ENCODE measurements at places on chromosomes 7 and 10. TPM values are rescaled to one million over a fixed set of nuclear protein-coding genes. Genes with fewer than 3 reads are reported as not detected.
A peak's percentile ranks its signal among the peaks of the same experiment; 100 is the strongest.

- H3K27me3 ChIP-seq = no peaks in the 10 kb centered on the region
- H3K27ac ChIP-seq = no peak overlapping the region
- H3K4me1 ChIP-seq = no peaks in the 10 kb centered on the region
- no peak for DNase-seq
- no peaks in the 10 kb centered on the region for H3K36me3 ChIP-seq
- no peak overlapping the region for H3K4me3 ChIP-seq
These were observed 832.1 kb downstream of the SORCS3 start for GRCh38 chr10:105473170-105473569.

DNA sequence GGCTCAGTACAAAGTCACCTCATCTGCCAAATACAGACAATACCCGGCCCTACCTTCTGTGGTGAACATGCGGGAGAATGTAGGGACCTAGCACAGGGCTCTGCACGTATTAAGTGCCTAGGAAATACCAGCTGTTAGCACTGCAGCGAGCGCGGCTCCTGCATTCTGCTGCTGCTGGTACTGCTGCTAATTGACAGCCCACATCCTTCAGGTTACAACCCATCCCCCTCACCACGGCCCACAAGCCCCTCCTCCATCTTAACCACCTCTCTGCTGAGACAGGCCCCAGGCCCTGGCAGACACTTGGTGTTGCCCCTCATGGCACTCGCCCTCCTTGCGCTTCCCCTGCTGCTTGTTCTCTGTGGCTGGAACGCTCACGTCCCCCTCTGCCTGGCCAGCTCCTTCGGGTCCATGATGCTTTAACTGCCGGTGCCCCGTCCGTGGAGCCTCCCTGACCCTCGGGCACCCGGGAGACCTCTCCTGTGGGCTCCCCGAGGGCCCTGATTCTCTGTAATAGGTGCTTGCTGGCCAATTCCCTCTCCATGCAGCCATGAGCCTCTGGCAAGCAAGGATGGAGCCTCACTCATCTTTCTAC, 53.3 kb upstream of the LOXL4 start:
- H3K27ac ChIP-seq = no peak overlapping the region
- peaks cover 19% of the 10 kb centered on the region for H3K4me1 ChIP-seq
- DNase-seq = no peak
- H3K4me3 ChIP-seq = no peak overlapping the region

Gene FZD8
- total RNA-seq = 1.8 TPM

GRCh38 chr7:78587443-78588044, 789.0 kb downstream of the PHTF2 start:
- H3K27ac ChIP-seq = no peak overlapping the region
- no peak overlapping the region for H3K4me3 ChIP-seq
- DNase-seq = peak; percentile 39
- no peaks in the 10 kb centered on the region for H3K4me1 ChIP-seq
- no peaks in the 10 kb centered on the region for H3K27me3 ChIP-seq
- no peaks in the 10 kb centered on the region for H3K36me3 ChIP-seq

DNA sequence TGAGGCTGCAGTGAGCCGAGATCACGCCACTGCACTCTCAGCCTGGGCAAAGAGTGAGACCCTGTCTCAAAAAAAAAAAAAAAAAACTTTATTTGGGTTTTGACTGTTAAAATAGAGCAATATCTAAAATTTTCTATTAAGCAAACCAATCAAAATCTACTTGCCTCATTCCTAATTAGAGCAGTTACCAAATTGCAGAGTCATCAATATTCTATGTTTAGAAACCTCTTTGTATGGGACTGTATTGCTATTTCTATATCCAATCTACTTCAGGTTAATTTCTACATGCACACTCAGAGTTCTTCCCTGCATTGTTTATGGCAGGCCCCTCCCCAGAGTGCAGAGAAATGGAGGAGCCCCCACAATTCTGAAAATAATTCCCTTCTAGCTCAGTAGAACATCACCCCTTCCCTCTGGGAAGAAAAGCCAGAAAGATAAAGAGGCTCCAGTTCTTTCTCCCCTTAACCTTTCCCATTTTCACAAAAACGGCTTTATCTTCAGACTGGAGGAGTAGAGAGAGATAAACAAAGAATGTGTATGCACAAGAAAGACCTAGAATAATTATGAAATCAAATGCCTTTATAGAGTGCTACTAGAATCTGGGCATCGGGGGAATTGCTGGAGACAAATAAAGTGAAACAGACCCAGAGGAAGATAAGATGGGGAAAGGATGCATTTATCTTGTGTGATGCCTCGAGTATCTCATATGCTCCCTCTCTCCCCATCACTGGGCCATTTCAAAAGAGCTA, 17.9 kb downstream of the SCRN1 start:
- H3K4me1 ChIP-seq = peaks cover 7% of the 10 kb centered on the region
- H3K27ac ChIP-seq = no peak overlapping the region
- H3K36me3 ChIP-seq = peaks cover 5% of the 10 kb centered on the region
- H3K4me3 ChIP-seq = no peak overlapping the region
- no peak for DNase-seq
- no peaks in the 10 kb centered on the region for H3K27me3 ChIP-seq

- H3K4me3 ChIP-seq = no peak overlapping the region
- H3K36me3 ChIP-seq = no peaks in the 10 kb centered on the region
- H3K27me3 ChIP-seq = 0 out of 2 replicates have a peak, but pooled peaks cover 2% of the 10 kb centered on the region
- no peak for DNase-seq
- H3K4me1 ChIP-seq = no peaks in the 10 kb centered on the region
These were observed 25.0 kb upstream of the FZD1 start for GRCh38 chr7:91239171-91239604.

- no peaks in the 10 kb centered on the region for H3K4me1 ChIP-seq
- H3K36me3 ChIP-seq = no peaks in the 10 kb centered on the region
- no peak for DNase-seq
- no peak overlapping the region for H3K4me3 ChIP-seq
- H3K27me3 ChIP-seq = no peaks in the 10 kb centered on the region
These were observed 2.7 kb downstream of the PRSS37 start for GRCh38 chr7:141838581-141838980.

Gene VSTM4
- total RNA-seq = 0.13 TPM

- H3K4me1 ChIP-seq = peaks cover 3% of the 10 kb centered on the region
- H3K4me3 ChIP-seq = no peak overlapping the region
- H3K27ac ChIP-seq = no peak overlapping the region
- H3K27me3 ChIP-seq = no peaks in the 10 kb centered on the region
- DNase-seq = no peak
- H3K36me3 ChIP-seq = no peaks in the 10 kb centered on the region
These were observed 72.5 kb upstream of the CTBP2 start for GRCh38 chr10:125232841-125233240.

DNA sequence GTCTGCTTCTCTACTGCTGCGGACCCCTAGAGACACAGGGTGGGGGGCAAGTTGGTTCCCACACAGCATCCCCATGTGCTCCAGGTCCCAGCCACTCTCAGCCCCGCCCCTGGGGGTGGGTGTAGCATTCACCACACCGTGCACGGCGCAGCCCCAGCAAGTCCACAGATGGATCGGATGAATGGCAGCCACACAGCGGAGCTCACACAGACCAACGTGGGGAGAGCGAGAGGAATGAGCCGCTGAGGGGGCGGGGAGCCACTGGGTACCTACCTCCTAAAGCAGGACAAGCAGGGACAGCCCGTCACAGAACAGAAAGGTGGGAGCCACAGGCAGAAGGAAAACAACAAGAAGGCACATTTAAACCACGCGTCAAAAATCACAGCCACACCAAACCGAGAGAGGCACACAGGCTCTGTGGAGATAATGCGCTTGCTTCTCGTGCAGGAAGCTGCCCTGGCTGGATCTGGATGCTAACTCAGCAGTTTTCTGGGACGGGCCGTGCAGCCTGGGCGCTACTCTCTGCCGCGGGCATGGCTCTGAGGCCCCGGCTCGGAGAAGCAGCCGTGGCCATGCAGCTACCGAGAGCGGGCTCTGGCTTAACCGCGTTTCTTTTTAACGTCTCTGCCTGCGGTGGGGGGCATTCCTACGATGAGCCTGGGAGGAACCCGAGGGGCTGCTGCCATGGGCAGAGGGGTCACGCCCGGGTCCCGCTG, 102.5 kb downstream of the CYTH3 start:
- no peaks in the 10 kb centered on the region for H3K4me1 ChIP-seq
- no peaks in the 10 kb centered on the region for H3K36me3 ChIP-seq
- H3K4me3 ChIP-seq = no peak overlapping the region
- H3K27ac ChIP-seq = no peak overlapping the region
- H3K27me3 ChIP-seq = no peaks in the 10 kb centered on the region

Gene NOS3
- total RNA-seq = 3.1 TPM

Gene PRKRIP1
- total RNA-seq = 24.9 TPM

DNA sequence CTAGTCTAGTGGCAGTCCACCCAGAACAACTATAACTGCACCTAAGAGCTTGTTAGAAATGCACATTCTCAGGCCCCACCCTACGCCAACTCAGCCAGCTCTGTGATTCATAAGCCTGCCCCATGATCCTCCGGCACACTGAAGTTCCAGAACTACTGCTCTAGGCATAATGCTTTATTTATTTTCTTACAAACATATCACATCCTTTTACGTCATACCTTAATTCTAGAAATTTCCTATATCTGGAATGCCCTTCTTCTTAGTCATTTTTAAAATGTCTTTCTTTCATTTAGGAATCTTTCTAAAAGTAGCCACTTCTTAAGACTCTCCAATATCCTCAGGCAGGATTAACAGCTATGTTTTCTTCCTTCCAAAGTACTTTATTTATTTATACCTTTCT, 480.1 kb downstream of the INHBA start:
- no peaks in the 10 kb centered on the region for H3K27me3 ChIP-seq
- no peak overlapping the region for H3K4me3 ChIP-seq
- H3K27ac ChIP-seq = no peak overlapping the region
- no peaks in the 10 kb centered on the region for H3K4me1 ChIP-seq

DNA sequence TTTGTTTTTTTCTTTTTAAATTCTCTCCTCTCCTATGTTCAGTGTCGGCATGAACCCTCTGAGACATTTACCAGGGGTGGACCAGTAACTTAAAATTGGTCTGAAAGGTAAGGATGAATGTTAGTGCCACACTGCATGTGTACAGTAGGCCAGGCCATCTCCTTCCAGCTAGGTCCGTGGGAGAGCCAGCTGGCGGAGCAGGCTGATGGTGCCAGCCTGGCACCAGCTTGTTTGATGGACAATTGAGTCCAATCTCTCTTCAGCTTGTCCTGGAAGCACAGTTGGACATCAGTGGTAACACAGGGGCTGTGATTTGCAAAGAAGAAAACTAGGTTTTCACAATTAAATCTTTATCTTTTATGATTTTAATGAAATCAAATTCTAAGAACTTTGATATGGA, 136.5 kb downstream of the CNNM2 start:
- DNase-seq = no peak
- no peaks in the 10 kb centered on the region for H3K36me3 ChIP-seq
- no peak overlapping the region for H3K4me3 ChIP-seq
- no peaks in the 10 kb centered on the region for H3K4me1 ChIP-seq
- no peak overlapping the region for H3K27ac ChIP-seq

Gene TAS2R5
- total RNA-seq = 0.77 TPM

GRCh38 chr10:72851509-72851908, 42.0 kb upstream of the OIT3 start:
- no peaks in the 10 kb centered on the region for H3K4me1 ChIP-seq
- no peak overlapping the region for H3K27ac ChIP-seq
- no peak overlapping the region for H3K4me3 ChIP-seq
- no peak for DNase-seq

GRCh38 chr7:88291398-88292173, 15.1 kb downstream of the STEAP4 start:
- H3K27me3 ChIP-seq = no peaks in the 10 kb centered on the region
- no peaks in the 10 kb centered on the region for H3K4me1 ChIP-seq
- no peak overlapping the region for H3K4me3 ChIP-seq
- DNase-seq = no peak

Gene PNLIPRP2
- 0.72 TPM for total RNA-seq

- no peaks in the 10 kb centered on the region for H3K27me3 ChIP-seq
- peaks cover 52% of the 10 kb centered on the region for H3K4me1 ChIP-seq
- peak within 1 kb of the TSS; percentile 99 for H3K27ac ChIP-seq
These were observed at the start of gene KAZALD1 for GRCh38 chr10:101061624-101062231. Gene KAZALD1 (plus strand): TSS chr10:101061989. CDS start chr10:101062593, 604 bp downstream.

Gene HOXA6
- 3.3 TPM for total RNA-seq

GRCh38 chr7:17696422-17696821, 243.9 kb downstream of the SNX13 start:
- H3K4me3 ChIP-seq = no peak overlapping the region
- no peaks in the 10 kb centered on the region for H3K27me3 ChIP-seq

DNA sequence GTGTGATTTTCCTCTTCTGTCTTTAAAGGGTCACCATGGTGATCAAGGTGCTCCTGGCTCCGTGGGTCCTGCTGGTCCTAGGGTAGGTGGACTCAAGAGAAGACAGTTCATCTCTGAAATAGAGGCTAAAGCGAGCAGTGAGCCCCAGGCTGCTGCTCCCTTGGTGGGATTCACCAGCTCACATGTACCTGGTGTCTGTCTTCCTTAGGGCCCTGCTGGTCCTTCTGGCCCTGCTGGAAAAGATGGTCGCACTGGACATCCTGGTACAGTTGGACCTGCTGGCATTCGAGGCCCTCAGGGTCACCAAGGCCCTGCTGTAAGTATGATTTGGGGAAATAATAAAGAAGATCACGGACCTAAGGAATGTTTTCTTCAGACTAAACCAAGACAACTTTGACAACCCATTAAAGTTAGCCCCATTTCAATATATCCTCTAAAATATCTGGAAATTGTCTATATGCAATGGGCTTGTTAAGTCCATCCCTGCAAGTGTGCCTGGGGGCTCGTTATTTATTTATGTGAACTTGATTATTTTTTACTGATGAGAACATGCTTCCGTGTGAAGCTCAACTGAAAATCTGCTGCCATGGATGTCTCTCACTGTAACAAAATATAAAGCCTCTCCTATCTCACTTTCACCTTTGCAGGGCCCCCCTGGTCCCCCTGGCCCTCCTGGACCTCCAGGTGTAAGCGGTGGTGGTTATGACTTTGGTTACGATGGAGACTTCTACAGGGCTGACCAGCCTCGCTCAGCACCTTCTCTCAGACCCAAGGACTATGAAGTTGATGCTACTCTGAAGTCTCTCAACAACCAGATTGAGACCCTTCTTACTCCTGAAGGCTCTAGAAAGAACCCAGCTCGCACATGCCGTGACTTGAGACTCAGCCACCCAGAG, 32.5 kb downstream of the COL1A2 start:
- no peaks in the 10 kb centered on the region for H3K36me3 ChIP-seq
- H3K27me3 ChIP-seq = no peaks in the 10 kb centered on the region
- no peaks in the 10 kb centered on the region for H3K4me1 ChIP-seq
- H3K27ac ChIP-seq = no peak overlapping the region
- DNase-seq = no peak

- H3K4me3 ChIP-seq = no peak overlapping the region
- peaks cover 4% of the 10 kb centered on the region for H3K36me3 ChIP-seq
- peaks cover 2% of the 10 kb centered on the region for H3K27me3 ChIP-seq
- H3K4me1 ChIP-seq = 0 out of 2 replicates have a peak, but pooled peaks cover 3% of the 10 kb centered on the region
- no peak for DNase-seq
These were observed 1.2 kb downstream of the PROSER2 start for GRCh38 chr10:11824376-11824775.

GRCh38 chr7:33886149-33886623, 19.2 kb upstream of the BMPER start:
- no peaks in the 10 kb centered on the region for H3K36me3 ChIP-seq
- H3K27ac ChIP-seq = no peak overlapping the region
- H3K27me3 ChIP-seq = peaks cover 7% of the 10 kb centered on the region
- no peak overlapping the region for H3K4me3 ChIP-seq

- no peak for DNase-seq
- H3K4me3 ChIP-seq = no peak overlapping the region
- H3K27me3 ChIP-seq = no peaks in the 10 kb centered on the region
These were observed 67.8 kb downstream of the ABI1 start for GRCh38 chr10:26792758-26793495.

- H3K4me3 ChIP-seq = no peak overlapping the region
- no peak for DNase-seq
- H3K4me1 ChIP-seq = no peaks in the 10 kb centered on the region
- no peaks in the 10 kb centered on the region for H3K27me3 ChIP-seq
- no peak overlapping the region for H3K27ac ChIP-seq
- H3K36me3 ChIP-seq = no peaks in the 10 kb centered on the region
These were observed 20.9 kb upstream of the NAMPT start for GRCh38 chr7:106305732-106306131.

- no peak for DNase-seq
- no peak overlapping the region for H3K4me3 ChIP-seq
- H3K27ac ChIP-seq = no peak overlapping the region
- no peaks in the 10 kb centered on the region for H3K4me1 ChIP-seq
These were observed 28.9 kb downstream of the ZNF25 start for GRCh38 chr10:37947526-37947925.

All from Panc1 (cell line).